C1 segment of cervical spinal cord (tissue), 14 donors: ENCODE measurements at places on chromosomes 5 and 9.

GRCh38 chr9:127735530-127736185 lies 564 bp upstream of the TOR2A start:
- no peak for DNase-seq

DNA sequence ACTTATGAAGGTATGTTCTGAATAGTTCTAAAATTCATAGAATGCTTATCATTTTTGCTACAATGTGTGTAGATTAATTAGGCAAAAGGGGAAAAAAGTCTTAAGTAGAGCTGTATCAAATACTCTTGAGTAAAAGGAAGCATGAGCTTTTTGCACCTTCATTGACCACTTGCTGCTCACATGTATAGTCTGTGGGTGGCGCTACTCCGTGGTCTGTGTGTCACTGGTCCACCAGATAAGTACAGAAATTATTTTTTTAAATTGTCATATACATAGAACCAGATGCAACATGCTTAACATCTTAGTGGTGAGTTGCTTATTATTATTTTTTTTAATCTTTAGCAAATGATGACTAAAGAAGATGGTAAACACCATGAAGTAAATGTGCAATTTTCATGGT lies 130.2 kb downstream of the MAN2A1 start:
- no peak for DNase-seq

- DNase-seq, result no peak
These were observed 35.3 kb upstream of the POMT1 start for GRCh38 chr9:131467214-131467935.

DNA sequence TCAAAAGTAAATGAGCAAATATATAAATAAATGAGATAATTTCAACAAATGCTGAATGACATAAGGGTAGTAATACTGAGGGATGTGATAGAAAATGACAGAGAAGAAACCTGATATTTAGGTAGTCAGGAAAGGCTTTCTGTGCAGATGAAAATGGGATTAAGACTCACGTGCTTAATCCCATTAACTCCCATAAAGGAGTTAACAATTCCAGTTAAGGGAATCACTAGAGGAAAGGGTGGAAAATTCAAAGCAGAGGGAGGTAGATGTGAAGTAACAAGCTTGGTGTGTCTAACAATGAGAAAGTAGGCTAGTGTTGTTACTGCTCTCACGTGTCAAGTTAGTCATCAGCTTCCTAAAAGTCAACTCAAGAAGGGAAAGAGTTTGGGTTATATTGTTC lies 90.5 kb upstream of the TRIM32 start:
- no peak for DNase-seq
